ENCODE measurements at places on chromosomes 4 and X. TPM values are rescaled to one million over a fixed set of nuclear protein-coding genes. Genes with fewer than 3 reads are reported as not detected.

Gene TCEAL5
- polyA plus RNA-seq: 13.2 TPM

DNA sequence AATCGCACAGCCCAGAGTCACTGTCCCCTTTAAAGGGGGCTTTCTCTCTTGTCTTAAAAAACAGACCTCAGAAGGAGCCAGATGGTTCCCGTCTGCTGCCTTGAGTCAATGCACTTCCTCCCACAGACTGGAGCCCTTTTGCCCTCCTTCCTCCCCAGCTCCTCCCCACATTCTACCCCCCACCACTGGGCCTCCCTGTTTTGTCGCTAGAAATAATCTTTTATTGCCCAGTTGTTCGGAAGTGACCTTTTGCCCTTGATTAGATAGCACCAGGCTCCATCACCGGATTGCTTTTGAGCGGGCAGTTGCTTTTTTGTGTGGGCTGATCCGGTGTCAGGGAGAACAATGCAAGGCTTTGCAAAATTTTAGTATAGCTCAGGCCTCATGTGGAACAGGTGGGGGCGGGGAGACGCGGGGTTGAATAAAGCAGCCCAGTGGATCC is 47.7 kb downstream of the SPRY1 start:
- peak; percentile 63 for DNase-seq

DNA sequence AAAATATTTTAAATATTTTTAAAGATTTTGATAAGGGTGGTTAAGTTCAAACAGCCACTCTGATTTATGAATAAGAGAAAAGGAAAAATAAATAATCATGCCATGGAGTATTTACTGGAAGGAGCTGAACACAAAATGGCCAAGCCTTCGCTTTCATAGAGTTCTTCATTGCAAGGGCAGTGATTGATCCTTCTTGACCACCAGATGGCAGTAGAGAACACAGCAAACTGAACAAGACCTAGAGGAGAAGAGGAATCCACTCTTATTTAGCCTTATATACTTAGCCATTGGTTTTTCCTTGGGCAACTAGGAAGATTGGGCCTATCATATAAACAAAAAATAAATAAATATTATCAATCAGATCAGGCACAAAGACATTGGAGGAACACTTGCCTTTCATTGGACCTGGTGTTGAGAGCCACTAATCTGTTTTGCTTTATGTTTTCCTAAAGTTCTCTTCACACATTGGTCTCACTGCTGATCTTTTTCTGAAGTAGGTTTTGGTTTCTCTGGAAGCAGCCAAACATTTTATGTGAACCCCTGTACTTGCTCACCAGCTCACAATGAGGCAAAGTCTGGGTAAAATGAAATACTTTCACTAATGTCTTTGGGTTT is 58.1 kb upstream of the PARM1 start:
- peak; percentile 80 for DNase-seq

Gene KIAA1210
- polyA plus RNA-seq: 1.5 TPM

DNA sequence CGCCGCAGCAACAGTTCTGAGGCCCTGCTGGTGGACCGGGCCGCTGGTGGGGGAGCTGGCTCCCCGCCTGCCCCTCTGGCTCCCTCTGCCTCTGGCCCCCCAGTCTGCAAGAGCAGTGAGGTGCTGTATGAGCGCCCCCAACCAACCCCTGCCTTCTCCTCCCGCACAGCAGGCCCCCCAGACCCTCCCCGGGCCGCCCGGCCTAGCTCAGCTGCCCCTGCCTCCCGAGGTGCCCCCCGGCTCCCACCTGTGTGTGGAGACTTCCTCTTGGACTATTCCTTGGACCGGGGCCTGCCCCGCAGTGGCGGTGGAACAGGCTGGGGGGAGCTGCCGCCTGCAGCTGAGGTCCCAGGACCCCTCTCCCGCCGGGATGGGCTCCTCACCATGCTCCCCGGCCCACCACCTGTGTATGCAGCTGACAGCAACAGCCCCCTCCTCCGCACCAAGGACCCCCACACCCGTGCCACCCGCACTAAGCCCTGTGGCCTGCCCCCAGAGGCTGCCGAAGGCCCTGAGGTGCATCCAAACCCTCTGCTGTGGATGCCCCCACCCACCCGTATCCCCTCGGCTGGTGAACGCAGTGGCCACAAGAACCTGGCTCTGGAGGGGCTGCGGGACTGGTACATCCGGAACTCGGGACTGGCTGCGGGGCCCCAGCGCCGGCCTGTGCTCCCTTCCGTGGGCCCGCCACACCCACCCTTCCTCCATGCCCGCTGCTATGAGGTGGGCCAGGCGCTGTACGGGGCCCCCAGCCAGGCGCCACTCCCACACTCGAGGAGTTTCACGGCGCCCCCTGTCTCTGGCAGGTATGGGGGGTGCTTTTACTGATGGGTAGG is 6.3 kb downstream of the PRAF2 start:
- DNase-seq: no peak

DNA sequence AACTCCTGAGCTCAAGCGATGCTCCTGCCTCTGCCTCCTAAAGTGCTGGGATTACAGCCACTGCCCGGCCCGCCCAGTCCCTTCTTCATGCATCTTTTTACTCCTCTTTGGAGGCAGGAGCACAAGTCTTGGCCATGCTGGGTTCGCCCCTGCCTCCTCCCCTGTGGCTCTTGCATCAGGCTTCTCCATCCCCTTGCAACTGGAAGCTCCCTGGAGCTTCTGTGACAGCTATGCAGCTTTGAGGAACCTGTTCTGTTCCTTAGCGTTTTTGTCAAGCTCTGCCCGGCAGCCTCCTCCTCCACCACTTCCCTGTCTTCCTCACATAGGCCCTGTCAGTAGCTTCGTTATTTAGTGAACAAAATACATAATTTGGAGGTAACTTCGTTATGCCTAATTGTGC is 73.9 kb downstream of the PSAPL1 start:
- DNase-seq: no peak

DNA sequence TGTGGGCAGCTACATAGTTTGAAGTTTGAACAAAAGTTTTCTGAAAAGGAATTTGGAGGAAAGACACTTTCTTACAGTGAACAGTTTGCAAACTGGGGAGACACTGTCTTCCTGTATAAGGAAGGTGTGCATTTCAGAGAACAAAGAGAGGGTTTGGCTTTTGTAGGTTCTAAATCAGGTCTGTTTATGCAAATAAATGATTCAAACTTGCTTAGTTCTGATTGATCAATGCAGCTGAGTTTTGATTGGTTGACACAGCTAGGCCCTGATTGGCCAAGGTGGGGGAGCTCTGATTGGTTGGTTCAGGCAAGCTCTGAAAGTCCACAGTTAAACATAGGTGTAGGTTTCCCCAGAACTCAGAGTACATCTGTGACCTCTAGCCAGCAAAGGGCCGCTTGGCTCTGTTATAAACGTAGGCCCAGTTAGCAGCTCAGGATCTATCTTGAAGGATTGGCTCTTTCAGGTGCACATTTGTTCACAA is 63.0 kb upstream of the ENPP6 start:
- DNase-seq: no peak

DNA sequence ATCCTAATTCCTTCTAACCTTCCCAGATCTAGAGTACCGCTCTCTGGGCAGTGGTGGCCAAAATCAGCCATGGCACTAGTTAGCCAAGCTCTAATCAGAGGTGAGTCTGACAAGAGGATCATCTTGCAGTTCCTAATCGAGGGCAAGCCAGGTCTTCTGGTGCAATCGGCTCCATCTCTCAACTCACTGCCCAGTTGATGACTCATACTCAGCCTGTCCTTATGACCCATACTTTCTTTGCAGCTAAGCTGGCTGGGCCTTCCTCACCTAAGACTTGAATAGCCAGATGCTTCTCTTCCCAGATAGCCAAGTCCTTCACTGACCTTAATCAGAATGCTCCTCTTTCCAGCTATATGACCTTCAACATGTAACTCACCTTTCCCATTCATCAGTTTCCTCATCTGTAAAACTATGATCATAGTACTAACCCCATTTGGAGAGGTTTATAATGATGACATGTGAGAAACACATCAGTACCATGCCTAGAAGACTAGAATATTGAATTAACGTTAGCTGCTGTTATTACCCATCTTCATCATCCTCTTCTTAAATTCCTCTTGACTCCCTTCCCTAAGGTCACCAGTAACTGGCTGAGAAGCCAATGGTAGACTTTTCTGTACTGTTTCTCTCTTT is 57.1 kb downstream of the RELL1 start:
- DNase-seq: no peak

DNA sequence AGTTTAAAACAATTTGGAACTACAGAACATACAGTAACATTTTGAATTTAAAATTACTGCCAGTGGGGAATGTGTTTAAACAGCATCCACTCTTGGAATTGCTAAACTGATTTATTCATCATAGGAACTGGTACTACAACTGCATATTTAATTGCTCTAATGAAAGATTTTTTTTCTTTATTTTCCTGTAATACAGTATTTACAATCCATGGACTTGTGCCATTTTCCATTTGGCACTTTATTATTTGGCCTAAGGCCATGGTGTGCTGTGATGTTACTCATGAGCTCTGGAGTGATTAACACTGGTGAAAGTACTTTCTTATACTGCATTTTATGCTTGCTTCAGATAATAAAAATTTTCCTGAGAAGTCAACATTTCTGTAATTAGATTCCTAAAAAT is 69.7 kb upstream of the NUDT6 start:
- DNase-seq: no peak

Gene NOA1
- polyA plus RNA-seq: 24.1 TPM

- no peak for DNase-seq
These were observed 33.1 kb downstream of the ENPEP start for GRCh38 chr4:110508827-110509710.

Gene PDZD4
- 8.9 TPM for polyA plus RNA-seq

Gene ADH1B
- polyA plus RNA-seq: 25.9 TPM

DNA sequence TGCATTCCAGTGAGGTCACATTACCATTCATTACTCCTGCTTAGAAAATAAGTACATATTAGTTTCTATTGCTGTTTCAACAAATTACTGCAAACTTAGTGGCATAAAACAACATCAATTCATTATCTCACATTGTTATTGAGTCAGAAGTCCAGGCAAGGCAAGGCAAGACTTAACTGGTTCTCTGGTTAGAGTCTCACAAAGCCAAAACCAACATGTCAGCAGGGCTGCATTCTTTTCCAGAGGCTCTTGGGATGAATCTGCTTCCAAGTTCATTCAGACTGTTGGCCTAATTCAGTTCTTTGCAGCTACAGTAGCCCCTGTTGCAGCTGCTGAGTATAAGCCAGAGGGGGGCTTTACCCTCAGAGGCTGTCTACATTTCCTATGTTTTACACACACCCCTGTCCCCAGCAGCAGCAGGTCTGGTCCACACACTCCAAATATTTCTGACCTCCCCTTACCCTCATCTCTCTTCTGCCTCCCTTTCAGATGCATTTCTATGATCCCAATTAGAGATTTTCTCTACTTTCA is 892.1 kb upstream of the EPHA5 start:
- DNase-seq: no peak

Gene POF1B
- polyA plus RNA-seq: 0.32 TPM

Gene VCX2
- polyA plus RNA-seq: not detected

DNA sequence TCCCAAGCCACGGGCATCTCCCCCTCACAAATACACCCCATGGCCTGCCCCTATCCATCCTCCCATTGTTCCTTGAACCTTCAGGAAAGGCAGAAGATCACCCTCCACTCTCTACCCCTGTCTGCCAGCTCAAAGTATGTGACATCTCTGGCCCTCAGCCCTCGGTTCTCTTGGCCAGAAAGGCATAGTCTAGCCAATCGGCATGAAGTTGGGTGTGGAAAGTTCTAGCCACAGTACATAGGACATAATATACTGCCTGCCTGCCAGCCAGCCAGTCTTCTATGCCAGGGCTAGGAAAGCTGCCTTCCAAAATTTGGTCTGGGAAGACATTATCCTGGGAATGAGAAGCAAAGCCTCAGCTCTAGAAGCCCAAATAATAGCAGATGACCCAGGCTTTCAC is 3.2 kb upstream of the PLP1 start:
- no peak for DNase-seq

DNA sequence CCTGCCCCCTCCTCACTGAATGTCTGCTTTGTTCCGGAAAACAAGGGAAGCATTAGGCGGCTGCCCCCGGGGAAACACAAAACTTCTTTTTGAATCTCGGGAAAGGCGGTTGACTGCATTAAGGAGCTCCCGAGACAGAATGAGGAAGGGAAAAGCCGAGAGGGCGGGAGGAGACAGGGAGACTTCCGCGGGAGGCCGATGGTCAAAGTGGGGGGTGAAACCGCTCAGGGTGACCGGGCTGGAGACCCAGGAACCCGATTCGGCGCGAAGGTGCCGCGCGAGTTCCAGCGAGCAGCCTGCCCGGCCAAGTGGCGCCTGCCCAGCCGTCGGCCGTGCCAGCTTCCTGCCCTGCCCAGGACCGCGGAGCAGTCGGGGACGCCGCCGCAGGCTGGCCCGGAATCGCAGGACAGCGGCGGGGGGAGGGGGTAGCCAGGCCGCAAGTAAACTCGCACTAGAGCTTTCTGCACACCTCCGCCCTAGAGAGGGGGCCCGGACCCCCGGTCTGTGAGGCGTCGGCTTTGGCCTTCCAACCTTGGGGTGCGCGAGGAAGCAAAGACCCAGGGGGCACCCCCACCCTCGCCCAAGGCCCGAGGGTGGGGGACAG is 55.1 kb upstream of the BCOR start:
- no peak for DNase-seq
